H1 (cell line): ENCODE measurements at places on chromosomes 5 and 9. TPM values are rescaled to one million over a fixed set of nuclear protein-coding genes. Genes with fewer than 3 reads are reported as not detected.

- H3K27ac ChIP-seq = no peak overlapping the region
- no peak overlapping the region for H3K4me3 ChIP-seq
- DNase-seq = no peak
- no peaks in the 10 kb centered on the region for H3K36me3 ChIP-seq
- H3K4me1 ChIP-seq = no peaks in the 10 kb centered on the region; the same call in 1 of the 2 replicates
- H3K27me3 ChIP-seq = no peaks in the 10 kb centered on the region
Observed at GRCh38 chr5:133409210-133409674, 203.1 kb downstream of the FSTL4 start.

DNA sequence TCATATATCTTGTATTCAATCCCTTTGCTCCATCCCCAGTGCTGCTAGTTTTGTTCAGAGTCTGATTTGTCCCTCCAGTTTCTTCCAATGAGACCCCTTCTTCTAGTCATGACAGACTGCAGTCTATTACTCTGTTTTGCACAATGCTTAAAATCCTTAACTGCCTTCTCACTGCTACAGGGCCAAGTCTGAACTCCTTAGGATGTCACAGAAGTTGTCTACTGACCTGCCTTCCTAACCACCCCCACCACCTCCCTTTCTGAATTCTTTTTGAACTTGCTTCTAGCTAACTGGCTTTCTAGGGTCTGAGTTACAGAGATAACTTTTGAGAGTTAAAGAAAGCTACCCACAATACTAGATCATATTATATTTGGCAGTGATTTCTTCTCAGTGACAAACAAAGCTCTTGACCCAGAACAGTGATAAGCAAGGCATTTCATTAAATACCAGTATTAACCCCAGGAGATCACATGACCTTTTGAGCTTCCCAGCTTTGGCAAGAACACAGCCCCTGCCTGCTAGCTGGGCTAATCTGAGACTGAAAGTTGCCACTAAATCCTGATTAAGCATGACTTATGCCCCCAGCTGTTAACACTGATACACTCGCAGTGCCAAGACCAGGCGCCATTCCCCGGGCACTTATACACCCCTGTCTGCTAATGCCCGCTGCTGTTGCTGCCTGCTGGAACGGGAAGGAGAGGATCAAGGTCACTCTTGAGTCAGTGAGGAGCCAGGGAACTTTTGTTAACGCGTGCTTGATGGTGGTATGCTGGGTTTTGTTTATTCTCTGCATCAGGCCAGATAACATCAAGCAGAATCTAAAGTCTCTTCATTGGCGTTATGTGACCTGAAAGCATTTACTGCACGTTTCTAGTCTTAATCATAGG lies 36.4 kb upstream of the ADAMTSL1 start:
- H3K27me3 ChIP-seq = peaks cover 2% of the 10 kb centered on the region; the same call in 1 of the 2 replicates
- H3K27ac ChIP-seq = no peak overlapping the region
- no peak overlapping the region for H3K4me3 ChIP-seq
- no peaks in the 10 kb centered on the region for H3K36me3 ChIP-seq
- no peak for DNase-seq

SLCO4C1 gene
- 4.5 and 4.9 TPM in 2 replicates for total RNA-seq

- no peak overlapping the region for H3K27ac ChIP-seq
- H3K27me3 ChIP-seq = no peaks in the 10 kb centered on the region
- H3K4me3 ChIP-seq = no peak overlapping the region
- H3K36me3 ChIP-seq = no peaks in the 10 kb centered on the region
Observed at GRCh38 chr5:147430628-147431027, 79.2 kb downstream of the DPYSL3 start.

RIGI gene
- total RNA-seq = 6.6 and 6.7 TPM in 2 replicates
